RPMI8226 (cell line): ENCODE measurements at places on chromosomes 16 and 17.
A peak's percentile ranks its signal among the peaks of the same experiment; 100 is the strongest.

DNA sequence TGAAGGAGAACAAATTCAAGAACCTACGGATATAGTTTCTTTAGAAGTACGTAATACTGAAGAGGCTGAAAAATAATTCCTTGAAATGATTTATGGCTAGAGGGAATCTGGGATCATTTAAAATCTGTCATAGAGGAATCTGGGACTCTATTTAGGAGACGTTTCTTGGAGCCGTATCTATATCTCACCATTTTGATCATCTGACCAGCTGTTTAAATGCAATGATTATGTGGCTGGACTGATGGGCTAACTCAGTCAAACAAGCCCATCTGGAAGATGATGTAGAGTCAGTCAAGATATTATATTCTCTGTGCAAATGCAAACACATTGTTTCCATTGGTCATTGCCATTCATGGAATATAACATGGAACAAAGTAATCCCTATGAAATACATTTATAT is 467.7 kb upstream of the ZFHX3 start:
- no peak for DNase-seq

GRCh38 chr16:88067530-88068411 is 116.5 kb downstream of the BANP start:
- peak; percentile 51 for DNase-seq

DNA sequence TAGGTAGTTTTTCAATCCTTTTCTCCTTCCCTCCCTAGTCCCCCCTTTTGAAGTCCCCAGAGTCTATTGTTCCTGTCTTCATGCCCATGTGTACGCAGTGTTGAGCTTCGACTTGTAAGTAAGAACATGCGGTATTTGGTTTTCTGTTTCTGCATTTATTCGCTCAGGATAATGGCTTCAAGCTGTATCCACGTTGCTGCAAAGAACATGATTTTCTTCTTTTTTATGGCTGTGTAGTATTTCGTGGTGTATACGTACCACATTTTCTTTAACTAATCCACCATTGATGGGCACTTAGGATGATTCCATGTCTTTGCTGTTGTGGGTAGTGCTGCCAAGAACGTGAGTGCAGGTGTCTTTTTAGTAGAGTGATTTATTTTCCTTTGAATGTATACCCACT is 651.2 kb downstream of the WWOX start:
- no peak for DNase-seq

- DNase-seq, result no peak
These were observed 159.4 kb upstream of the CHMP6 start for GRCh38 chr17:80832266-80832676.

DNA sequence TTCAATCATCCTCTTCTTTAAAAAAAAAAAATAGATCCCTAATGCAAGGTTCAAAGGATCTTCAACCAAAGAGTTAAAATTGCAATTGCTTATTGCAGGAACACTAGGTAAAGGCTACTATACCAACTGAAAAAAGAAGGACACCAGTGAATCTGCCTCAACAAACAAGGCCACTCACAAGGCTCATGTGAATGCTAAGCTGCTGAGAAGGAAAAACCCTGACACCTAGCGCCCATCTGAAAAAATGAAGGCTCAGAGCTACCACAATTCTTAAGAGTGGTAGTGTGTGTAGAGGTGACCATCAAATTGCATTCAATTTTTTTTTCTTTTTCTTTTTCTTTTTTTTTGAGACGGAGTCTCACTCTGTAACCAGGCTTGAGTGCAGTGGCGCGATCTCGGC is 201.6 kb upstream of the C17orf78 start:
- no peak for DNase-seq

GRCh38 chr17:72631568-72631948 is 460.9 kb downstream of the SLC39A11 start:
- no peak for DNase-seq

GRCh38 chr17:15095935-15096334 is 169.2 kb downstream of the PMP22 start:
- no peak for DNase-seq

- peak; percentile 44 for DNase-seq
These were observed 11.2 kb downstream of the TFAP4 start for GRCh38 chr16:4261557-4262172.

DNA sequence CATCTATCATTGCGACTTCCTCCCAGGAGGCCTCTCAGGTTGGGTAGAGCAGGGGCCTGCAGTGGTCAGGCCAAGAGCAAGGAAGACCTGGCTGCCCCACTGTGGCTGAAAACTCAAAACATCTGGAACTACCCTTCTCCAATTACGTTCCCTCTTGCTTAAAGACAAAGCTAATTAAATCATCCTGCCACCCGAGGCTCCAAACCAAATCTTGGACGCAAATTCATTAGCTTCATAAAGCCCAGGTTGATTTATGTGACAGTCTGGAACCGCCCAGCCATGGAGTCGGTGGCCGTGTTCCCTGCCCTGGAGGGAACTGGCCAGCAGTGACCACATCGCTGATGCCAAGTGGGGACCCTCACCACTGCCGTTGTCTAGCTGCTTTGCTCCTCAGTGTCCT is 21.4 kb downstream of the GRIN2C start:
- no peak for DNase-seq

GRCh38 chr17:20116683-20117309 is 107.6 kb downstream of the SPECC1 start:
- DNase-seq, result peak; percentile 65

DNA sequence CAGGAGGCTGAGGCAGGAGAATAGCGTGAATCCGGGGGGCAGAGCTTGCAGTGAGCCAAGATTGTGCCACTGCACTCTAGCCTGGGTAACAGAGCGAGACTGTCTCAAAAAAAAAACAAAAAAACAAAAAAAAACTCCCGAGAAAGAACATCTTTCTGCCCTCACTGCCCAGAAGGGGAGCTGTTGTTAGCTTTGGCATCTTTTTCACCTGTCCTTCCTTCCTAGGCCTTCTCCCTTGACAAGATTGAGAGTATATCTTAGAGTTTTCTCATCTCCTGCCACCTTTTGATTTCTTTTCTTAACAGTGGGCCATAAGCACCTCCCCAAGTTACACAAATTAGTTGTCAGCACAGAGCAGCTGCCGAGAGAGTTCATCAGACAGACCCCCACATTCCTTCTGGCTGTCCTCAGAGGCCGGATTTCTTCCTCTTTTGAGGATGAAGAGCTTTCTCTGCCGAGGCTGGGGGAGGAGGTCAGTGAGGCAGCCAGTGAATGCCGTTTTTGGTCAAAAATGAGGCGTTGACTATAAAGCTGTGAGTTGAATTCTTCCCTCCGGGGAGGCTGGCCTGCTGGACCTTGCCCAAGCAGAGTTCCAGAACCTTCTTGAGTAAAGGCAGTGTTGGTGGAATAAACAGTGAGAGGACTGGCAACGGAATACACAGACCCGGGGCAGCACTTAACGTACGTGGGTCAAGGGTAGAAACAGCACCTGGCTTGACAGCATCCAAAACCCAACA is 127.0 kb downstream of the ABCC6 start:
- no peak for DNase-seq

DNA sequence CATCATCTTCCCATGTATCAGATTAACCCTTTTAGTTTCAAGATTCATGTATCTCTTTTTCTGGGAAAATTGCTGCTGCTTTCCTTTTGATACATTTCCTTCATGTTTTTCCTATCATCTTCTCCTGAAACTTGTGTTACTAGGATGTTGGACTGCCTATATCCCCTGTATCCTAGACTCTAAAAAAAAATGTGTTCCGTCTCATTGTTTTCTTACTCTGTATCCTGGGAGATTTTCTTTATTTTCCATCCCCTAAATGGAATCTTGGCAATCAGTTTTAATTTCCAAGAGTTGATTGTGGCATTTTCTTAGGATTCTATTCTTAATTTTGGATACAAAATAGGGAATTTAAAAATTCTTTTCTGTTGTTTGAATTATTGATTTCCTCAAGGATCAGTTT is 36.8 kb downstream of the MAP2K4 start:
- DNase-seq, result no peak

DNA sequence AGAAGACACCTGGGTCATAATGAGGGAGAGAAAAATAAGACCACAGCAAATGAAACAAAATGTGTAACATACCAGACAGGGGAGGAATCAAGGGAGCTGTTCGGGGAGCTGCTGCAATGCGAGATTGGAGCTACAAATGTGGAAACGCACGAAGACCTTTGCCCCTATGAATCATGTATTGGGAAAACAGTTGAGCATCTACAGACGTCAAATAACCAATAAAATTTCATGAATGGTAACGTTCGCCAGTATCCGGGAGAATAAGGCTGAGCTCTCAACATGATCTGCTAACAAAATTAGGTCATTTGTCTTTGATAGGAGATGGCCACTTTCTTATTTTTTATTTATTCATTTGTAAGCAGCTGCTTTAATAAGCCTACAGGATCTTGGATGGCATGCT is 486.2 kb upstream of the RBFOX1 start:
- no peak for DNase-seq

GRCh38 chr16:88549671-88550245 is 20.4 kb upstream of the ZC3H18 start:
- DNase-seq, result no peak

GRCh38 chr17:40022961-40023541 is 7.8 kb downstream of the CSF3 start:
- DNase-seq, result no peak

DNA sequence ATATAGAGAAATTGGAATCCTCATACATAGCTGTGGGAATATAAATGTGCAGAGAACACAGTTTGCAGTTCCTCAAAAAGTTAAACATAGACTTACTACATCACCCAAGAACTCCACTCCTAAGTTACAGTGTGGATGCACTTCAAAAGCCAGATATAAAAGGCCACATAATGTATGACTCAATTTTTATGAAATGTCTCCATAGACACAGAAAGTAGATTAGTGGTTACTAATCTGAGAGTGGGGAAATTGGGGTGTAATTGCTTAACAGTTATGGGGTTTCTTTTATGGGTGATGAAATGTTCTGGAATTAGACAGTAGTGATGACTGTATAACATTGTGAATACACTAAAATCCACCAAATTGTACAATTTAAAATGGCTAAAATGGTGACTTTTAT is 60.9 kb downstream of the CACNG1 start:
- DNase-seq, result no peak

- no peak for DNase-seq
These were observed 36.5 kb upstream of the RASL10B start for GRCh38 chr17:35694906-35695305.

DNA sequence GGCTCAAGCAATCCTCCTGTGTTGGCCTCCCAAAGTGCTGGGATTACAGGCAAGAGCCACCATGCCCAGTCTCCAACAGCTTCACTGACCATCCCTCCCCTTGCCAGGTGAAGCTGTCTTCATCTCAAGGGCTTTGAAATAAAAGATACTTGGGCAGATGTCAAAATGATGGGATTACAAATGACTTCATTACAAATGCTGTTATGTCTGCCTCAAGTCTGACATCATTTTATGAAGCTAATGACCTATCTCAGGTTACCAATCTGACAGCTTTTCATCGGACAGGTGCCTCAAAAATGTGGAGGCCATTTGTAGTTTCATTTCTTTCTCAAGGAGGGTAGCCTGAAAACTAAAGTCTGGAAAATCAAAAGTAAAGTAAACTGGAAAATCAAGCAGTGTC is 323.7 kb upstream of the TBX2 start:
- DNase-seq, result no peak

- no peak for DNase-seq
These were observed 46.2 kb upstream of the RBFOX3 start for GRCh38 chr17:79657036-79657435.

GRCh38 chr17:39688475-39688835 is 598 bp upstream of the PGAP3 start:
- DNase-seq, result no peak

DNA sequence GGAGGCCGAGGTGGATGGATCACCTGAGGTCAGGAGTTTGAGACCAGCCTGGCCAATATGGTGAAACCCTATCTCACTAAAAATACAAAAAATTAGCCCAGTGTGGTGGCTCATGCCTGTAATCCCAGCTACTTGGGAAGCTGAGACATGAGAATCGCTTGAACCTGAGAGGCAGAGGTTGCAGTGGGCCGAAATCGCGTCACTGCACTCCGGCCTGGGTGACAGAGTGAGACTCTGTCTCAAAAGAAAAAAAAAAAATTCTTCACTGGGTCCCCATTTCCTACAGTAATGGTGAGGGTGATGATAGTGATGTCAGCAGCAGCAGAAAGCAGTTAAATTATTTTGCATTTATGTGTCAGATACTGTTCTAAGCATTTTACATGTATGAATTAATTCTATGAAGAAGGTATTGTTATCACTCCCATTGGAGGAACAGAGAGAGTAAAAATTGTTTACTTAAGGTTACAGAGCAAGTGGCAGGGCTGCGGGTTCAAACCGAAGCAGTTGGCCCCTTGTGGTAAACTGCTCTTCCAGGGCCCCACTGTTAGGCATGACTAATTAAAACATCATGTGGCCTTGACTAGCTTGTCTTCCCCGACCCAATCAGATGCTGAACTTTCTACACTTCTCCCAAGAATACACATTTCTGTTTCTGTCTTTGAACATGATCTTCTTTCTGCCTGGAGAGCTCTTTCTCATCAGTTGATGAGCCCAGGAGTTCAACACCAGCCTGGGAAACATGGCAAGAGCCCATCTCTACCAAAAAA is 45.8 kb downstream of the STAT3 start:
- DNase-seq, result no peak

- DNase-seq, result peak; percentile 80
These were observed 4.9 kb downstream of the CDK3 start for GRCh38 chr17:76005263-76006149.

- peak; percentile 60 for DNase-seq
These were observed 22.6 kb downstream of the LRRC36 start for GRCh38 chr16:67349172-67349571.

DNA sequence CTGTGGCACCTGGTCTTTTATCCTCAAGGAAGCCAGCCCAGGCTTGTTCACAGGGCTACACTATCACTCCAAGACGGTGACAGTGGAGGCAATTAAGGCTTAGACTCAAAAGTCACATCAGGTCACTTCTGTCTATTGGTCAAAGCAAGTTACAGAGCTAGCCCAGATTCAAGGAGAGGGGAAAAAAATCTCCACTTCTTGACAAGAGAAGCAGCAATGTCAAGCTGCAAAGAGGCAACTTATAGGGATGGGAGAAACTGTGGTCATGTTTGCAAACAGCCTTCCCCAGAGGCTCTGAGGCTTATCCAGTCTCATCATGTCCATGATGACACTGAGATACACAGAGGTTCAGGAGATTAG is 31.6 kb downstream of the SERPINF1 start:
- no peak for DNase-seq

- no peak for DNase-seq
These were observed 150.6 kb downstream of the MSI2 start for GRCh38 chr17:57406981-57407286.
